Activated CD4-positive, alpha-beta T cell treated with anti-CD3 and anti-CD28 coated beads, Interleukin-2, amount 10 ng/mL, durations not matched to agents 7 days and 5 days (primary cell): ENCODE measurements at places on chromosomes 3 and 15. TPM values are rescaled to one million over a fixed set of nuclear protein-coding genes. Genes with fewer than 3 reads are reported as not detected.

DNA sequence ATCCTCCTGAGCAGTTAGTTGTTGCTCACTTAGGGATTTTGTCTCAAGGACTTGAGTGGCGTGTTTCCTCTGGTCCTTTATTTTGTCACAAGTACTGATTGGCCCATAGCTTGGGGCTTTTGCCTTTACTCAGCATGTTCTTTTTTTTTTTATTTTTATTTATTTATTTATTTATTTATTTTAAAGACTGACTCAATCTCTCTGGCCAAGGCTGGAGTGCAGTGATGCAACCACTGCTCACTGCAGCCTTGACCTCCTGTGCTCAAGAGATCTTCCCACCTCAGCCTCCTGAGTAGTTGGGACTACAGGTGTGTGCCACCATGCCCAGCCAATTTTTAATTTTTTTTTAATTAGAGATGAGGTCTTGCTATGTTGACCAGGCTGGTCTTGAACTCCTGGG lies 223.9 kb upstream of the TPM1 start:
- no peak for DNase-seq

GRCh38 chr3:4323246-4324027 lies 20.3 kb downstream of the SETMAR start:
- no peak for DNase-seq

- no peak for DNase-seq
Observed at GRCh38 chr3:61828880-61829721, 267.7 kb downstream of the PTPRG start.

GRCh38 chr15:69161079-69161877 lies 843 bp downstream of the GLCE start:
- peak; percentile 28 for DNase-seq

DNA sequence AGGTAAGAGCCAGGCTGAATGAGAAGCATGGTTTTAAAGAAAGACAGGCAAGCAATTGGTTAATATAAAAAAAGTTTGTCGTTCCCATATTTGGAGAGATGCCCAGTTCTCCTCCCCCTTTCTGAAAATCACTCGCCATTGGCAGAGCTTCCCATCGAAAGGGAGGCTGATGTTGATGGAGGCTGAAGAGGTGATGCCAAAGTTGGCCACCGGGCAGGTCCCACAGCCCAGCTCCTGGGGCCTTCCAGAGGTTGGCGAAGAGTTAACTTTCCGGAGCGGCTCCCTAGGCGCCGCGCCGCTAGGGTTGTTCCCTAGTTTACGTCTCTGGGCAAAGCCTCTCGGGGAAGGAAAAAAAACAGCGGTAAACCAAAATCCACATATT lies 793 bp downstream of the PCOLCE2 start:
- DNase-seq: no peak

GRCh38 chr3:127628788-127629466 lies at the start of gene PODXL2:
TSS of gene PODXL2 (plus strand) at chr3:127629185. CDS start at chr3:127629220, 35 bp downstream.
- peak; percentile 21 for DNase-seq

DNA sequence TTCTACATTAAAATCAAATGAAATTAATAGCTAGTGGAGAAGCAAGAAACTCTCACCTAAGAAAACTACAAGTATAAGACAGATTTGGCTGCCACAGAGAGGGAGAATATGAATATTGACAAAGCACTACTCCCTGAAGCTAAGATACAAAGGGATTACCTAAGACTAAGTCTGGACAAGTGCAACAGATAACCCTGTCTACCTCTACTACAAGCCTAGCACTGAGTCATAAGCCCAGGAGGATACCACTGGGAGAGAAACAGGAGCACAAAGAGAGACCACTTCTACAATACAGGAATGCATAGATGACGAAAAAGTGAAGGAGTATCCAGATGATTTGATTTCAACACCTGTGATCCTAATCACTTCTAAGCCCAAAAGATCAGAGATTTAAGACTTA lies 10.4 kb downstream of the ATP13A4 start:
- no peak for DNase-seq

- DNase-seq: no peak
Observed at GRCh38 chr3:48437812-48438211, 2.1 kb downstream of the CCDC51 start.

- no peak for DNase-seq
Observed at GRCh38 chr15:41886741-41887140, 7.1 kb downstream of the SPTBN5 start.

GRCh38 chr3:153652076-153652475 lies 469.1 kb upstream of the ARHGEF26 start:
- DNase-seq: no peak

DNA sequence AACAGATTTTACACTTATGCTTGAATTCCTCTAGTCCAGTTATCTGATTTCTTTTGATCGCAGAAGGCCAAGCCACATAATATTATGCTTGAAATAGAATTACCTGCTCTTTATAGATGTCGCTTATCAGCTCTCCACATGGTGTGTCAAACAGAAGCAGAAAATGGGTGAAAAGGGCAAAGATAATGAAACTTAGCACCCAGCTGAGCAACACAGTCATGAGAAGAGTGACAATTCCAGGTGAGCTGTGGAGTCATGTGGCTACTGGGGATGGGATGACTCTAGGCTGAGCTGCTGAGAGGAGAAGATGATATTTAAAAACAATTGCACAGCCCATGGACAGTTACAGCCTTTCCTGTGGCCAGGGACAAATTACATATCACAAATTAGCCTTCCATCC lies 398.7 kb upstream of the PDZRN3 start:
- no peak for DNase-seq

DNA sequence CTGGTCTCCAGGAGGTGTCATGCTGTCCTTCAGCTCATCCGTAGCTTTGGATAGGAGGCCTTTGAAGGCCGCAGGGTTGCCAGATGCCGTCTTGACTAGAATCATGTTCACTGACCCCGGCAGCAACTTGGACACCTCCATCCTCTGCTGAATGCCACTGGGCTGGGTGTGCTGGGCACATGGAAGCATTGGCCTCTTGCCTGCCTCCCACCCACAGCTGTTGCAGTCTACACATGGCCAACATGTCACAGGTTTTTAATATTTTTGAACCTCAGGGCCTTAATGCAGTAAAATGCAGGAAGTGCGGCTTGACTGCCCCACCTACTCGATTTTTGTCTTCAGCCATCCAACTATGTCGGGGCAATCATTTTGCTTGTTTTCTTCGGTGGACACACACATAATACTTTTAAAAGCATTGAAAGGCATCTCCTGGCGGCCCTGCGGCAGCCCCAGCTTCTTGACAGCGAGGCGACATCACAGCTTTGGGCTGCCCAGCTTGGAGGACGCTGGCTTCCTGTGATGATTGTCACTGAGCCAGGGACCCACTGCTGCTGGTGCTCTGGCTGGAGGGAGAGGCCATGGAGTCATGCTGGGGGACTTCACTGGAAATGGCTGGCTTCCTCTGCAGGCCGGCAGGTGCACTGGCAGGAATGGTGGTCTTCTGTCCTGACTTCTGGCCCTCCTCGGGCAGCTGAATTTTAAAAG lies 31.6 kb upstream of the ACAD9 start:
- no peak for DNase-seq

GRCh38 chr15:65595960-65596359 lies 15.0 kb downstream of the INTS14 start:
- peak; percentile 23 for DNase-seq

GRCh38 chr15:99137111-99137546 lies 32.2 kb downstream of the SYNM start:
- no peak for DNase-seq

- DNase-seq: no peak
Observed at GRCh38 chr15:47356297-47356696, 361.0 kb upstream of the SEMA6D start.

GRCh38 chr3:181564222-181564621 lies 147.5 kb upstream of the SOX2 start:
- no peak for DNase-seq

GRCh38 chr3:157861076-157861765 lies 245.0 kb downstream of the SHOX2 start:
- DNase-seq: no peak

DNA sequence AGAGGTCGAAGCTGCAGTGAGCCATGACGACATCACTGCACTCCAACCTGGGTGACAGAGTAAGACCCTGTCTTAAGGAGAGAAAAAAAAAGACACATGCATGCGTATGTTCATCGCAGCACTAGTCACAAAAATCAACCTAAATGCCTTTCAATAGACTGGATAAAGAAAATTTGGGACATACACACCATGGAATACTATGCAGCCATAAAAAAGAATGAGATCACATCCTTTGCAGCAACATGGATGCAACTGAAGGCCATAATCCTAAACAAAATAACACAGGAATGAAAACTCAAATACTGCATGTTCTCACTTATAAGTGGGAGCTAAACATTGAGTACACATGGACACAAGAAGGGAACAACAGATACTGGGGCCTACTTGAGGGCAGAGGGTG lies 53.1 kb downstream of the FSIP1 start:
- DNase-seq: no peak

DNA sequence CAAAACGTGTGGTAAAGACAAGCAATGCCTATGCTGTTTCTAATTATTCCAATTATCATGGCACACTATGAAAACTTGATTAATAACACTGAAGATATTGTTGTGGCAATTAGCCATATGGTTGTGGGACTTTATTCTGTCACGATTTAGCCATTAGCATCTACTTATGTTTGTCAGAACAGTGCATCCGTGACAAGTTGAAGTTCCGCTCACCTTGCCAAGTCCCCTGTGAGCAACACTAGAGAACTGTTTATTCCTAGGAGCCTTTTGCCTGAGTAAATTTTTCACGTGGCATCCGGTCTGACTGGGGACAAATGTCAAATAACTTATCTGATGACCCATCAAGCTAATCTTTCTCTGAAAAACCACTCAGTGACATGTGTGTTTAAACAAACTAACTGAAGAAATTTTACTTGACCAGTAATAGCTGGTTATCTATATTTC lies 403.3 kb downstream of the TBC1D5 start:
- no peak for DNase-seq

DNA sequence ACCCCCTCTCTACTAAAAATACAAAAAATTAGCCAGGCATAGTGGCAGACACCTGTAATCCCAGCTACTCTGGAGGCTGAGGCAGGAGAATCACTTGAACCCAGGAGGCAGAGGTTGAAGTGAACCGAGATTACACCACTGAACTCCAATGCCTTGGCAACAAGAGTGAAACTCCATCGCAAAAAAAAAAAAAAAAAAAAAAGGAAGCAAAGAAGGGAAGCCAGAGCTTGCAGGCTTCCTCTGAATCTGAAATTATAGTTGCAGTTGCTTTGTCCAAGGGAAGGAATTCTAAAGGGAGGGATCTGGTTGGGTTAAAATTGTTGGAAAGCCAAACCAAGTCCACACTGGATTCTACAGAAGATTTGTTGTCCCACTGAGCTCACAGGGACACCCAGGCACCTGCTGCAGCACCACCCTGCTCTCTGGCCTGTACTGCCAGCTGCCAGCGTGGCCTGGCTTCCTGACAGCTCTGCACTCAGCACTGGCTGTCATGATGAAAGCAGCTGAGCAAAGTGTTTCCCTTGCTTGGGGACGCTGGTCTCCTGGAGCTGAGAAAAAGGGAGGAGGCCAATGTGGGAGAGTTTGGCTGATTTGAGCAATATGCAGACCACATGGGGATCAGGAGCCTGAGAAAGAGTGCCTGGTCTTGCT lies 88.8 kb upstream of the HES1 start:
- no peak for DNase-seq

DNA sequence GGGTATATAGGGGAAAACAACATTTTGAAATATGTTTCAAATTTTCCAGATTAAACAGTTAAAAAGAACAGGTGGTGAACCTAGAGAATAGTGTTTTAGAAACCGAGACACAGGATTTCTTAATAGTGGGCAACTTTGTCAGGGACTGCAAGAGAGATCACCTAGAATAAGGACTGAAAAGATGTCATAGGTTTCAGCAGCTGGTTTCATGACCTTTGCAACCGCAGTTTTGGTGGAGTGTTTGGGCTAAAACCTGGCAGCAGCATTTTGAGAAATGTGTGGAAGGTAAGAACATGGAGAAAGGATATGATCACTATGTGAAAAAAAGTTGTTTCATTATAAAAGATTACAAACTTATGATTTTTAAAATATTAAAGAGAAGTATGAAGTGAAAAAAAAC lies 34.9 kb downstream of the PRKCI start:
- DNase-seq: no peak

DNA sequence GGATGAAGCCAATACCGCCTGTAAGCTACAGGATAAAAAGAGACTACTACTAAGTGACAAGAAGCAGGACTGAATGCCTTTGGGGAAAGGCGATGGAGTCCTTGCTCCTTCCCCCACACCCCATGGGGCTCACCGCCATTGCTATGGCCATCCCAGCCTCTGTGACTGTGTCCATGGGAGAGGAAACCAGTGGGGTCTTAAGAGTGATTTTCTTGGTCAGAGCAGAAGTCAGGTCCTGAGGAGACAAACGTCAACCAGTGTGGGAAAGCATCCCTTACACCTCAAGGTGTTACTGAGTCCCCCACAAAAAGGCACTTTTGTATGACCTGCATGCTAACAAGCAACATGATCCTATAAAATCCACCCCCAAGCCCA lies 913 bp downstream of the IMPDH2 start:
- DNase-seq: no peak

Gene GHSR
- total RNA-seq: not detected

Gene PRSS50
- not detected for total RNA-seq

Gene SV2B
- total RNA-seq: 0.02 TPM

Gene BOC
- total RNA-seq: not detected

Gene CA12
- total RNA-seq: not detected

Gene ABHD17C
- total RNA-seq: 5.6 TPM

Gene TPRG1
- 1.2 TPM for total RNA-seq

Gene B2M
- 9,253 TPM for total RNA-seq

Gene SPTBN5
- total RNA-seq: 1.5 TPM

Gene PATL2
- 20.5 TPM for total RNA-seq

Gene GOLGA6A
- not detected for total RNA-seq
